ENCODE measurements at places on chromosomes 1 and 21.

GRCh38 chr1:8095584-8095983 is 69.5 kb upstream of the ERRFI1 start:
- no peak for DNase-seq

GRCh38 chr1:188228623-188229022 is 1399.9 kb downstream of the PLA2G4A start:
- DNase-seq, result no peak

DNA sequence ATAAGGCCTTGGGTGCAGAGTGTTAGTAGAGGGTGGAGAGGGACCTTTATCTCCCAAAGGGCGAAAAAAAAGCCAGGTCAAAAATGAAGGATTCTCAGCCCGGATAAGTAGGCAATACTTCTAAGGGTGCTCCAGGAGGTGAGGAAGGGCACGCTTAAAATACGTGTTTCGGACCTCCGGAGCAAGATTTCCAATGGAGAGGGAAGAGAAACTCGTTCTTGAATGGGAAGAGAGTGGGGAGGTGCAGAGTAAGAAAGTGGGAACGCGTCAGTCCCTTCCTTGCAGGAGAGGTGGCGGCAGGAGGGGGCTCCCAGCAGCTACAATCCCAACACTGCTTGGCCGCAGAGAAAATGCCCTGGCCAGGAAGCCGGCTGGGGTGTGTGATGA is 581 bp downstream of the EFCAB14 start:
- DNase-seq, result no peak

DNA sequence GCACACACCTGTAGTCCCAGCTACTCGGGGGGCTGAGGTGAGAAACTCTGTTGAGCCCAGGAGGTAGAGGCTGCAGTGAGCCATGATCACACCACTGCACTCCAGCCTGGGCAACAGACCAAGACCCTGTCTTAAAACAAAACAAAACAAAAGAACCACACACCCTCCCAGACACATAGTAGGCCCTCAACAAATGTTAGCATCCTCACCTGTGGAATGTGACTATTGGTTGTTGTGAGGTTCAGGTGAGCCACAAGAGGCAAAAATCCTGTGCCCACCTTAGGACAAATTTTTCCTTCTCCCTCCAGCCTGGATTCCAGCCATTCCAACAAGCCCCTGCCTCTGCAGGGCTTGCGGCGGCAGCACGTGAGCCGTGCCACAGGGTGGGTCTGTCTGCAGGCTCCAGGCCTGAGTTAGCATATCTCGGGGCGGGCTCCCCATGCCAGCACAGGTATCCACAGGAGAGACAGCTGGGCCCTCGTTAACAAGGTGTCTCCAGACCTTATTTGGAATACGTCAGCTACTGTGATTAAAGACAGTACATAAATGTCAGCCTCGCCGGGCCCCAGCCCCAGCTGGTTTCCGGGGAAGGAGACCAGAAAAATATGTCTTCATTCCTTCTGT is 17.4 kb downstream of the C1QB start:
- DNase-seq, result no peak

DNA sequence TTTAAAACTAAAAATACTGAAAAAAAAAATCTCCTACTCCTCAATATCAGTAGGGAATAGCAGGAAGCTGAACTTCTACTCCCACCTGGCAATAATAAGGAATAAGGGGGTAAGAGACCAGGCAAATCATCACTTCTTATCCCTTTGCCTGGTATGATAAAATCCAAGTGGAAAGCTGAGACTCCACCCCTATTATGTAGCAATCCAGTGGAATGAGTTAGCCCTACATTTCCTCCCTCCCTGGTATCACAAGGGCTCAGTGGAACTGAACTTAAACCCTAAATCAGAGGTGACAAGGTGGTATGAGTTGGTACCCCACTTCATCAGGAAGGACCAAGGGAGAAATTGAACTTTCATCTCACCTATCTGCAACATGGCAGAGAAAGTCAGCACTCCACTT is 25.7 kb downstream of the TRIM33 start:
- no peak for DNase-seq

- DNase-seq, result no peak
These were observed 19.1 kb downstream of the DMBX1 start for GRCh38 chr1:46508757-46509156.

DNA sequence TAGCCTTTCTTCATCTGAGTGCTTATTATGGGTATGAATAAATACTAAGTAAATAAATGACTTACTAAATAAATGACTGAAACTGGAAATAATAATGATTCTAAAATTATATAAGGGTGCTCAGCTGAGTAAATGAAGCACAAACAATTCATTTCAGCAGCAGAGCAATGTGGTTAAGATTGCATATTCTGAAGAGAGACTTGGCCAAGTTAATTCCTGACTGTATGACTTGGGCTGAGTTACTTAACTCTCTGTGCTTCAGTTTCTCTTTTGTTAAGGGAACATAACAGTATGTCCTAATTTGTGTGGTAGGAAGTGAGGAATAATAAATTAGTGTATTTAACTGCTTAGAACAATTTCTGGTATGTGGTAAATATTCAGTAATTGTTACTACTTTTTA is 19.1 kb downstream of the AGL start:
- no peak for DNase-seq

GRCh38 chr1:170521818-170522217 is 10.1 kb upstream of the GORAB start:
- DNase-seq, result no peak

DNA sequence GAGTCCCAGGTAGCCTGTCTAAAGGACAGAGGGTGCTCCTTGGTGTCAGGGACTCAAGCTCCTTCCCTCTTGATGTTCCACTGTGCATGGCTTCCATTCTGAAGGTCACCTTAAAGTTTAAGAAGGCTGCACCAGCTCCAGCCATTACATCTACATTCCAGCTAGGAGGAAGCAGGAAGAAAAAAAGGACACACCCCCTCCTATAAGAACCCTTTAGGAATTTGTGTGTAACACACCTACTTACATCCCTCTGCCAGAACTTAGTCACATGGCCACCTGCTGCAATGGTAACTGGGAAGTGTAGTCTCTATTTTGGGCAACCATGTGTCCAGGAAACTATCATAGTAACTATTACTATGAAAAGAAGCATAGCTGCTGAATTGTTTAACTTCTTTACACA is 161.6 kb upstream of the KLHDC7A start:
- no peak for DNase-seq

- DNase-seq, result no peak
These were observed 72.7 kb downstream of the UBE4B start for GRCh38 chr1:10105484-10105883.

- DNase-seq, result no peak
These were observed 682.4 kb upstream of the TPTE start for GRCh38 chr21:9838738-9839642.

DNA sequence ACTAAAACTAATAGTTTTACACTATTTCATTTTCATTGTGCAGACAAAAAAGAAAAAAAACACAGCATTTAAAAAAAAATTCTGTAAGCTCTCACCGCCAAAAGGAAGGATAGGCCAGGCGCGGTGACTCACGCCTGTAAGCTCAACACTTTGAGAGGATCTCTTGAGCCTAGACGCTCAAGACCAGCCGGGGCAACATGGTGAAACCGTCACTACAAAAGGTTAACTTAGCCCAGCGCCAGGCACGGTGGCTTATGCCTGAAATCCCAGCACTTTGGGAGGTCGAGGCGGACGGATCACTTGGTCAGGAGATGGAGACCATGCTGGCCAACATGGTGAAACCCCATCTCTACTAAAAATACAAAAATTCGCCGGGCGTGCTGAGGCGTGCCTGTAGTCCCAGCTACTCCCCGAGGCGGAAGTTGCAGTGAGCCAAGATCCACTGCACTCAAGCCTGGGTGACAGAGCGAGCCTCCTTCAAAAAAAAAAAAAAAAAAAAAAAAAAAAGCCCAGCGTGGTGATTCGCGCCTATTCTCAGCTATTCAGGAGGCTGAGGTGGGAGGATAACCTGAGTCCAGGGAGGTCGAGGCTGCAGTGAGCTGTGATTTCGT is 14.3 kb upstream of the SPEN start:
- DNase-seq, result no peak

- DNase-seq, result no peak
These were observed 40.0 kb upstream of the LRRC3 start for GRCh38 chr21:44415073-44416025.

DNA sequence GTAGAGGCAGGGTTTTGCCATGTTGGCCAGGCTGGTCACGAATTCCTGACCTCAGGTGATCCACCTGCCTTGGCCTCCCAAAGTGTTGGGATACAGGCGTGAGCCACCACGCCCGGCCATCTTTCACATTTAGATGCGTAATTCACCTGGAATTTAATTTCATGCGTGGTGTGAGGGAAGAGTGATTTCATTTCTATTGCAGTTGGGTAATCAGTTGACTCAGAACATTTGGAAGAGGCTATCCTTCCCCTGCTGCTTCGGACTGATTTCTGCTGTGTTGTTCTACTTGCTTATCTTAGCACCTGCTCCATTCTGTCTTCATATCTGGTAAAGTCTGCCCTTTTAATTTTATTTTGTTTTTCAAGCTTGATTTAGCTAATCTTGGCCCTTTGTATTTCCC is 19.1 kb downstream of the DIP2A start:
- DNase-seq, result no peak

DNA sequence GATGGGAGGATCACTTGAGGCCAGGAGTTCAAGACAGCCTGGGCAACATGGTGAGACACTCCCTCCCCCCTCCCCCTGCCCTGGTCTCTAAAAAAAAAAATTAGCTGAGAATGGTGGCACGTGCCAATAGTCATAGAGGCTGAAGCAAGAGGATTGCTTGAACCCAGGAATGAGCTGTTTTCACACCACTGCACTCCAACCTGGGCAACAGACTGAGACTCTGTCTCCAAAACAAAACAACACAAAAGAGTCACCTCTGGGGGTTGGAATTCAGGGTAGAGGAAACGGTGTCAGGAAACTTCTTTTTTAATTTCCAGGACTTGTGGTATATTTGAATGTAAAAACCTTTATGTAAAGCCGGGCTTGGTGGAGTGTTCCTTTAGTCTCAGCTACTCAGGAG is 43.2 kb downstream of the RHOU start:
- DNase-seq, result no peak

- DNase-seq, result no peak
These were observed 166.7 kb downstream of the SIPA1L2 start for GRCh38 chr1:232463225-232463624.

DNA sequence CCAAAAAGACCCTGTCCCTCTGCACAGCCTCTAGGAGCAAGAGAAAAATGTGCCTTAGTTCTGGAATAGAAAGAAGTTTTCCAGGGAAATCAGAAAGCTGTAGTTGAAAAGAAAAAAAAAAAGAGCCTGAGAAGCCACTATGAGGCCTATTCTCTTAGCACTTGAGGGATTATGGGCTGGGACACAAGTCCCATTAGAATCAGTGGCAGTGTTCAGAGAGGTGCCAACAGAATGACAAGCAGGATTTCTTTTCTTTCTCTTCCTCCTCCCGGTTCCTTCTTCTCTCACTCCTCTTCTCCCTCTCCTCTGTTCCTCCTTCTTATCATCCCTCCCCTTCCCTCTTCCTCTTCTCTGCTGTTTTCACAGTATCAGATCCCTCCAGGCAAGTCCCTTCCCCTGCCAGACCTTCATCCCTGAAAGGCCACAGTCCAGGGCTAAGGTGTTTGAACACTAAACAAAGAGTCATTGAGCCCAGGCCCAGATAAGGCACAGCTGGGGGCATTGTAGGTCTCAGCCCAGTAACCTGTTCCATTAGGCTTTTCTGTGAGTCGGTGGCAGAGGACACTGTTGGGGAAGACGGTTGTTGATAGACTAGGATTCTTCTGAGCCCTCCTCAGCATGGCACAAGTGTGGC is 64.7 kb upstream of the LPGAT1 start:
- DNase-seq, result no peak

DNA sequence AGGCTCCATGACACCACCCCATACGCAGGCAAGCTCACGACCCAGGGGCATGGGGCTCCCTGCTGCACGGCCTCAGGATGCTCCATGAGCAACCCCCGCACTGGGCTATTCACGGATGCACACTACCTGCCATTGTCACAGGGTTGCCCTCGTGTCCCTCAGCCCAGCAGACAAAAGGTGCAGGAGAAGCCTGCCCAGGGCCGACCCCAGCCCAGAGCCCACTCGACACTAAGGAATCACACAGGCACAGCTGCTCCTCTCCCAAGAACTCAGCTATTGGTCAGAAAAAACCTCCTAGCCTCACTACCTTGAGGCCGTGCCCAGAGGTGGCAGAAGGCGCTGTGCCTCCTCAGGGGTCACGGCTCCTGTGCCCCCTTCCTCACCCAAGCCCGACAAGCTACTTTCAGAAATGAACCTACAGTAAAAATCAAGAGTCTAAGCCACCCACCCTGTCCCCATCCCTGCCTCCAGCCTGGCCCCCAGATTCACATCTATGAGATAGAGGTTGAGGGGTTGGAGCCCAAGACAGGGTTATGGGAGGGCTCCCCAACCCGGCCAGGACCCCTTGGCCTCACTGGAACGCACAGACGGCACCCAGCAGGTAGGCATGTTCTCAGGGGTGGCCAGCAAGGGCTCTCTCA is 6.4 kb upstream of the SPATC1L start:
- DNase-seq, result no peak

- peak; percentile 78 for DNase-seq
These were observed 83.0 kb upstream of the ZC3H12A start for GRCh38 chr1:37391211-37392011.

DNA sequence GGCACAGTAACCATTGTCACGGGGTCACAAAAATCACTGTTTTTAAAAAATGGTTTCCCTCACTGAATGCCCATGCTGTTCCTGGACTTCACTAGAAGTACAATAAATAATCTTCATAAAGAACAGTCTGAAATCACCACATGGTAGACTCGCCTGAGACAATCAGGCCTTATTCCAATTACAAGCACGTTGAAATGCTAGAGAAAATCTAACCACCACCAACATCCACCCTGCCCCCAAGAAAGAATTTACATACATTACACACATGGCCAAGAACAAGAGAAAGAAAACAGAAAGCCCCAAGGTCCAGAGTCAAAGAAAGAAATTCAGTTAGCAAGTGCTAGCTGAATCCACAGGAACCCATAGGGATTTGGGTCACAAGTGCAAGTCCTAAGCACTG is 107.0 kb upstream of the ERG start:
- no peak for DNase-seq

- no peak for DNase-seq
These were observed 34.9 kb upstream of the NFASC start for GRCh38 chr1:204835737-204836136.

DNA sequence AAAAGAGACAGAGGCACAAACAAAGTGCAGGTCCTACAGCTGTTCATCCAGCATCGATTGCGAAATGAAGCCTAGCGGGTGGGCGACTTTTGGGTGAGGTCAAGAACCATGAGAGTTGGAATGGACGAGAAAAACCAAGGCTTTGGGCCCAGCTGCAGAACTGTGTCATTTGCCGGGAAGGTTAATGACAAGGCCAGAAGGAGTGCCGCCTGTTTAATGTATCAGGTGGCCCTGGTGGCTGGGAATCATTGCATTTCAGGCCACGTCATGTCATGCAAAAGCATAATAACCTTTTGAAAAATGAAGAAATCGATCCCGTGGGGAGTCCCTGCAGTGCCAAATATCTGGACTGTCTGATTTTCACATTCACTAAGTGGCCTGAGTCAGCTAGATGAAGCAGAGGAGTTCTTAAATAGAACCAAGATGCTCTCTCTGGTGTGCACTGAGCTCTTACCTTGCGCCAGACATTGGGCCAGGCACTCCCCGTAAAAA is 8.1 kb upstream of the RCC2 start:
- no peak for DNase-seq

All from NCI-H1694 (cell line).